ENCODE measurements at places on chromosomes 7 and 10. TPM values are rescaled to one million over a fixed set of nuclear protein-coding genes. Genes with fewer than 3 reads are reported as not detected.

DNA sequence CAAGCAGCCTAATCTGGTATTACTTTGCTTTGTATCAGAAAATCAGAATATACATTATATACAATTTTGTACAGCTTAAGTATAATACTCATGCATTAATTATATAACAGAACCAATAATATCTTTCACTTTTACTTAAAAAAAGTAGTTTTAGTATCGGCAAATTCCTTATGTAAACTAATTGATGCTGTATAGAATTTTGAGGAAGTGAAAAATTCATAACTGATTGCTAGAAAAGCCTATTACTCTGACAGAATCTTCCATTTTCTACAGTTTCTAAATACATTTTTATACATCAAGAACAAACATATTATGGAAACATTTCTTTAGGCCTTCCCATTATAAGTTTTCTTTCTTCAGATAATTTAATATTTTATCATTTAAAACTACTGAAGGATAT is 124.0 kb upstream of the GPR22 start:
- H3K4me3 ChIP-seq, result no peak overlapping the region
- H3K27ac ChIP-seq, result no peak overlapping the region
- DNase-seq, result no peak
- no peaks in the 10 kb centered on the region for H3K36me3 ChIP-seq
- no peaks in the 10 kb centered on the region for H3K27me3 ChIP-seq

ARHGAP22 gene
- total RNA-seq, result 6.5 TPM

GRCh38 chr7:73746378-73746777 is 7.8 kb upstream of the ABHD11 start:
- H3K4me3 ChIP-seq, result no peak overlapping the region
- DNase-seq, result no peak
- peak overlapping the region; percentile 6 for H3K27ac ChIP-seq
- no peaks in the 10 kb centered on the region for H3K27me3 ChIP-seq
- H3K36me3 ChIP-seq, result no peaks in the 10 kb centered on the region
- H3K4me1 ChIP-seq, result peaks cover 11% of the 10 kb centered on the region

TRIM50 gene
- not detected for total RNA-seq

MCM10 gene
- 35.9 TPM for total RNA-seq
